ENCODE measurements at places on chromosomes 6 and 20. TPM values are rescaled to one million over a fixed set of nuclear protein-coding genes. Genes with fewer than 3 reads are reported as not detected.

STMND1 gene
- not detected for total RNA-seq

CSE1L gene
- total RNA-seq = 172 TPM

SRPK1 gene
- total RNA-seq = 46.8 TPM

MLIP gene
- 6.1 TPM for total RNA-seq

SLX4IP gene
- total RNA-seq = 2.5 TPM

HDGFL1 gene
- not detected for total RNA-seq

MYCT1 gene
- total RNA-seq = 122 TPM

MYLK4 gene
- total RNA-seq = 0.05 TPM

RUNX2 gene
- not detected for total RNA-seq

SYCP2L gene
- not detected for total RNA-seq

TGM3 gene
- not detected for total RNA-seq

CALHM5 gene
- total RNA-seq = 4.4 TPM

ACSS1 gene
- total RNA-seq = 13.1 TPM

ULBP2 gene
- 21.4 TPM for total RNA-seq

ARHGAP18 gene
- total RNA-seq = 77.1 TPM

C6orf58 gene
- not detected for total RNA-seq

Data from mammary microvascular endothelial cell (primary cell).